ENCODE measurements at places on chromosomes 7 and 10.

DNA sequence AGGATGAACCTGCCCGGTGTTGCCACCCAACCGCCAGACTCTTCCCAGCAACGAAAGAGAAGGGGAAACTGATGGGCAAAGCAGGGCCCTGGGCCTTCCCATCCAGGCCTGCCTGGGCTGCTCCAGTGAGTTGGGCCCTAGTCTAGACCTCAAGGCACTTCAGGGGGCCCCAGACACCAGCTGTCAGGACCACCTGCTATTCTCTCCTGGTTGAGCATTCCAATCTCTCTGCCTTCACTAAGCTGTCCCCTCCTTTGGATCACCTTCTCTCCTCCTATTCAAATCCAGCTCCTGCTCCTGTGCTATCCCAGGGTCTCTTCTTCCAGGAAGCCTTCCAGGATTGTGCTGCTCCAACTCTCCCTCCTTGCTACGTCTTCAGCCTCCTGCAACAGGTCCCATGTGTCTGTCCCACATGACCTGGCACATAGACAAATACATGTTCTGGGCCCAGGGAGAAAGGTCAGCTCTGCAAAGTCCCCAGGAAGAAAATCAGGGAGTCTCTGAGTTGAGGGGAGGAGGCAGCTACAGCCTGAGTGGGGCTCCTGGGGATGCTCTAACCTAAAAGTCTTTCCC lies 3.1 kb downstream of the STX1A start:
- DNase-seq = no peak

GRCh38 chr7:108311446-108312168 lies 144.6 kb downstream of the NRCAM start:
- DNase-seq = no peak

- DNase-seq = no peak
Observed at GRCh38 chr7:75815418-75816064, 1.9 kb upstream of the CCL24 start.

DNA sequence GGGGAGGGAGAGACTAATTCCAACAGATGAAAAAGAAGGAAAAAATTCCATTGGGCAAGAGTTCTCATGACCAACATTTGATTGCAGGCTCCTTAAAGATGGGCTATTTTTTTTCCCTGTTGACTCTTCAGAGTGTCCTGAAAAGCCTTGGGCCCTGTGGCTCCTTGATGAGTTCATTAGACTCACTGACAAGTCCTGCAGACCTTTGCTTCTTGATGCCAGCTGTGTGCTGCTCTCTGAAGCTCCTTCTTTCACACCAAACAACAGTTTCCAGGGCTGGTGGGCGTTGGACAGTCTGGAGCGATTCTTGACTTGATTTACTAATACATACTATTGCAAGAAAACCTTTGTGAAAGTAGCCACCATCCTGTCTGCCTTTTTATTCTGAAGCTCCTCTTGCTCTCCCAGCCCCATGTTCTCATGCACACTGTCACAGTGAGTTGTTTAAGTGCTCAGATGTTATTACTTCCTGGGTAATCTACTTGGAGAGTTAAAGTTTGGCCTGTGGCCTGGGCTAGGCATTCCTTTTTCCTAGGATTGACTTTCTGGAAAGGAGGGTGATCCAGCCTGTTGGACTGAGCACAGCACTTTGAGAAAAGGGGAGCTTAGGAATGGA lies 250.3 kb downstream of the PTEN start:
- no peak for DNase-seq

DNA sequence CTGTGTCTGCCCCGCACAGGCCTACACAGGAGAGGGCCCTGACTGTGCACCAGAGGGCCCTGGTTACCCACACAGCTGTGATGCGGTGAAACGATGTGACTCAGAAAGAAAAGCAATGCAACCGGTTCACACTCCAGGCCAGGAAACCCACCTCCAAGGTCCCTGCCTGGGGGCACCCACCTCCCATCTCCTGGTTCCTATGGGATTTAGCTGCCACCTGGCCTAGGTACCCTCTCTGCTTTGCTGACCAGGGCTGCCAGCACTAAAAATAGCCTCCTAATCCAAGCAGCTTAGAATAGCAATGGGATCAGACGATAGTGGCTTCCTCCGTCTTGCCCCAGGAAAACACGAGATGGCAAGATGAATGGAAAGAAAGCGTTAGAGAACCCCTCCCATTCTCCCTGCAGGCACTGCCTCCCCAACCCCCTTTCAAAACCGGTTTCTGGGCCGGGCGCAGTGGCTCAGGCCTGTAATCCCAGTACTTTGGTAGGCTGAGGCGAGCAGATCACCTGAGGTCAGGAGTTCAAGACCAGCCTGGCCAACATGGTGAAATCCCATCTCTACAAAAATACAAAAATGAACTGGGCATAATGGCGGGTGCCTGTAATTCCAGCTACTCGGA lies 12.4 kb downstream of the RBP3 start:
- no peak for DNase-seq

GRCh38 chr7:99627513-99627912 lies 10.8 kb downstream of the ZSCAN25 start:
- no peak for DNase-seq
